ENCODE measurements at places on chromosomes 1 and 21. TPM values are rescaled to one million over a fixed set of nuclear protein-coding genes. Genes with fewer than 3 reads are reported as not detected.

Gene AKNAD1
- not detected for total RNA-seq

Gene RXRG
- not detected for total RNA-seq

Gene SLC9C2
- total RNA-seq = not detected

Gene A3GALT2
- total RNA-seq = not detected

Gene S100A16
- total RNA-seq = 701 TPM

Gene RPE65
- not detected for total RNA-seq

Gene GSTM5
- 1.6 TPM for total RNA-seq

Gene RIMS3
- 0.14 TPM for total RNA-seq

Gene AGT
- total RNA-seq = not detected
